ENCODE measurements at places on chromosomes 16 and 17. TPM values are rescaled to one million over a fixed set of nuclear protein-coding genes. Genes with fewer than 3 reads are reported as not detected.

NOXO1 gene
- 1.3 TPM for total RNA-seq

CTRB1 gene
- total RNA-seq = not detected

CLEC18A gene
- 2.5 TPM for total RNA-seq

SLC35G6 gene
- total RNA-seq = 0.34 TPM

KRTAP4-1 gene
- not detected for total RNA-seq

FTO gene
- total RNA-seq = 106 TPM

SPIRE2 gene
- 39.2 TPM for total RNA-seq

KCNH4 gene
- 0.71 TPM for total RNA-seq

SEC14L5 gene
- 3.1 TPM for total RNA-seq

C1QTNF8 gene
- not detected for total RNA-seq

CCL4L2 gene
- not detected for total RNA-seq

Data from glutamatergic neuron (in vitro differentiated cells).